ENCODE measurements at places on chromosomes 3 and 15.

DNA sequence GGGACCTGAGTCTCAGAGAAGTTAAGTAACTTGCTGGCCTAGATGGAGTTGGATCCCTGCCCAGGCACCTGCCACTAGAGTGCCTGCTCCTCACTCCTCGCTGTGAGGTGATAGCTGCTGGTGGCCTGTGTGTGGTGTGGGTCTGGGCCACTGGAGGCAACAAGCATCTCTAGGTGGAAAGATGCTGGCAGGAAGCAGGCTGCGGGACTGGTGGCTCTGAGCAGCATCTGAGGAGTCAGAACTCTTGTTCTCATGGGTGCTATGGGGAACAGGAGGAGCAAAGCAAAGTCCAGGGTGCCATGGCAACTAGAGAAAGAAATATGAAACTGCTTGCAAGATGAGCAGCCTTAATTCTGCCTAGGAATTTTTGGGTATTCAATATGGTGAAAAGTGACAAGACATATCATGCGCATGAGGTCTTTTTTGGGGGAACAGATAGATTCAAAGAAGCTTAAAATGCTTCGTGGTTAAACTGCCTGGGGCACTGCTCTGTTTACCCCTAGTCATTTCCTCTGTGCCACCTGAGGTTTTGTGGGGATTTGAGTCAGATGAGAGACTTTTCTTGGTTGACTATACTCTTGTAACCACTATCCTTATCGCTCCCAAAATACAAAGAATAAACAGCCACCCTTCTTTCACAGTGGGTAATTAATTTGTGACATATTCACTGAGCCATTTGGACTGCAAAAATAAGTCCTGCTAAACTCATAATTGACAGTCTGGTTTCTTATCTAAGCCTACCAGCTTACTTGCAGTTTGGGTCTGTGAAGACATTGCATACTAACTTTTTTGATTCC is 50.3 kb downstream of the MED12L start:
- DNase-seq: no peak

DNA sequence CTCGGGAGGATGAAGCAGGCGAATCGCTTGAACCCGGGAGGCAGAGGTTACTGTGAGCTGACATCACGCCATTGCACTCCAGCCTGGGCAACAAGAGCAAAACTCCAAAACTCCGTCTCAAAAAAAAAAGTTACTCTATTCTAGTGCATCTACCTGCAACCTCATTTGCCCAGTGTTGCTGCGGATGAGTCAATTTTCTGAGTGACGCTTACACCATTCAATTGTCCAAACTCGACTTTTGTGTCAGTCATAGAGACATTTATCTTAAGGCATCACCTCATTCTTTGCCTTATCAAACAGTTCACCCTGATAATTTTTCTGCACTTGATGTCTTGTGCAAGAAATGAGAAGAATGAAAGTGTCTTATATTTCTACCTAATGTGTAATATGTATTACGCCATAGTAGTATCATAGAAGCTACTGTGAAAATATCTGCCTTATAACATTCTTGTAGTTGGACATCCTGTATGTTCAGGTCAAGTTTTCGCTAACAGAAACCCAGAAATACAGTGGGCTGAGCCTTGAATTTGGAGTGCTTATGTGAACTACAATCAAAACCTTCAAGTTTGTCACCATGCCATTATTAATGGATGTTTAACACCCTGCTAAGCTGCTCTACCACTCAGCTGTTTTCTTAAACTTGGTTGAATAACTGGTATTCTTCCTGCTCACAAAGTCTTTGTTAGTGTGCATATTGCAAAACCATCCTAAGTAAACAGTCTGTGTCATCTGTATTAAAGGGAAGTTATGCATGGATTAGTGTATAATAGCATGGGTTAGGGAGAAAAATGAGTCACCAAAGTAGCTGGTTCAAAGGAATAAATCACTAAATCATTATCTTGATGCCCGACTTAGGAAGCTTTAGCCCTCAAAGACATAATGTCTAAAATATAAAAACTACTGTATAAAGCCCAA is 531.0 kb upstream of the NR2F2 start:
- DNase-seq: no peak

GRCh38 chr15:76123031-76123430 is 63.2 kb downstream of the TMEM266 start:
- no peak for DNase-seq

GRCh38 chr15:45156744-45157455 is 27.1 kb downstream of the DUOX1 start:
- DNase-seq: no peak
